ENCODE measurements at places on chromosomes 16 and 17. TPM values are rescaled to one million over a fixed set of nuclear protein-coding genes. Genes with fewer than 3 reads are reported as not detected.

CMIP gene
- total RNA-seq, result 9.3 TPM

CCDC78 gene
- total RNA-seq, result 1.3 TPM

IGFALS gene
- total RNA-seq, result not detected

DPEP2 gene
- not detected for total RNA-seq

TMC8 gene
- not detected for total RNA-seq

CHST4 gene
- not detected for total RNA-seq

MT1M gene
- total RNA-seq, result 0.24 TPM

CRISPLD2 gene
- total RNA-seq, result 10.7 TPM
